Foreskin keratinocyte (primary cell): ENCODE measurements at places on chromosomes 7 and 10. TPM values are rescaled to one million over a fixed set of nuclear protein-coding genes. Genes with fewer than 3 reads are reported as not detected.

GRCh38 chr10:115093776-115094408 is 727 bp downstream of the ATRNL1 start:
- peak; percentile 3 for DNase-seq

DNA sequence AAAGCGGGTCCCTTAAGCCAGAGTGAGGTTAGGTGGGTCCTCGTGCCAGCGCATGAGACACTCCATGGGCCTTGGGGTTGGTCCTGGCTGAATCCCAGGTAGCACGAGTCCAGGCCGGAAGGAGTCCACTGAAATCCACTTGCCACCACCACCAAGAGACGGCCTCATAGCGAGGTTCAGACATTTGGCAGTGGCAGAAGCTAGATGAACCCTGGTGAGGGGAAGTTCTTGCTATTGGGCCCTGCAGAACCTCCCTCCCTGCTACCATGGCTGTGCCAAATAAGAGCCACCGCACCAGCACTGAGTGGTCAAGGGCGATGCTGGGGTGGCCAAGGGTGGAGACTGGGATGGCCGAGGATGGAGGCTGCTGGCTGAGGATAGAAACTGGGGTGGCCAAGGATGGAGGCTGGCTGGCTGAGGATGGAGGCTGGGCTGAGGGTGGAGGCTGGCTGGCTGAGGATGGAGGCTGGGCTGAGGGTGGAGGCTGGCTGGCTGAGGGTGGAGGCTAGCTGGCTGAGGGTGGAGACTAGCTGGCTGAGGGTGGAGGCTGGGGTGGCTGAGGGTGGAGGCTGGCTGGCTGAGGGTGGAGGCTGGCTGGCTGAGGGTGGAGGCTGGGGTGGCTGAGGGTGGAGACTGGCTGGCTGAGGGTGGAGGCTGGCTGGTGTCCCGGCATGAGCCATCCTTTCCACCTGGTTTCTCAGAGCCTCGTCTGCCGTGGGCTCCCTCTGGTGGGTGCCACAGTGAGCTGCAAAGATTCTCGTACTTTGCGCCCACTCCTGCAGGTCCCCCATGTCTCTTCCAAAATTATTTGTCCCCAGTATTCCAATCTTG is 88.2 kb downstream of the ELFN1 start:
- DNase-seq, result peak; percentile 22

DNA sequence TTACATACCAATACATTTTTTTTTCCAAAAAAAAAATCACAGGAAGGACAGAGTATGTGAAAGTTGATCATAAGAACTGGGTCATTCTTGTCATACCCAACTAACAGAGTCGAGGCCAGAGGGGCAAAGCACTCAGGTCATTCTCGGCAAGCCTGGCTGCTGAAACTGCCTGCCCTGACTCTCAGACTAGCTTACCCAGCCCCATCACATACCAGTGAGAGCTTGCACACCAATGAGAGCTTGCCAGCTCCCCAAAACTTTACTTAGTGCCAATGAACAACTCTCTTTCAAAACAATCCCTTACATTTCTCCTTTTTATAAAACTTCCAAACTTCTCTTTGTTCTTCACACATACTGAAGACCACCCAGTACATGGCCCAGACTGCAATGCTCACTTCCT is 48.9 kb downstream of the VOPP1 start:
- DNase-seq, result peak; percentile 41

DNA sequence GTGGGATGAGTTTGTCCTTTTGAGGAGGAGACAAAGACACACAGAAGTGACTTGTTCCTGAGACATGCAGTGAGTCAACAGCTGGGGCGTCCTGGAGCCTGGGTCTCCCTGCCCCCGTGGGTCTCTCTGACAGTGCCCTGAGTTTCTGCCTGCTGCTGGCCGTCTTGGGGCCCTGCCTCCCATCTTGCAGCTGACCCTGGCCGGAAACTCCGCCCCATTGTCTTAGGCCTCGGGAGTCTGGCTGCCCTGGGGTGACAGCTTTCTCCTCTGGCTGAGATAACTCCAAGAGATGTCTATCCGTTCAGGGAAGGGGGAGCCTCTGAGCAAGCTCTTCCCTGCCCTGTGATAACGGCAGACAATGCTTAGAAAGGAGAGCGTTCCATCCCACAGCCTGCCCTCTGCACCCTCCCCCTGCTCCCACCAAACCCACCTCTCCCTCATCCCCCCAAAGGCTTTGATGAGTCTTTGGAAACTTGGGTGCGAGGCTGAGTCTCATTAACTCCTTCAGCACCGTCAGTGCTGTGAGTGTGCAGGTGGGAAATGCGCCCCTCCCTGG is 69.5 kb upstream of the PODXL start:
- DNase-seq, result peak; percentile 88

DNA sequence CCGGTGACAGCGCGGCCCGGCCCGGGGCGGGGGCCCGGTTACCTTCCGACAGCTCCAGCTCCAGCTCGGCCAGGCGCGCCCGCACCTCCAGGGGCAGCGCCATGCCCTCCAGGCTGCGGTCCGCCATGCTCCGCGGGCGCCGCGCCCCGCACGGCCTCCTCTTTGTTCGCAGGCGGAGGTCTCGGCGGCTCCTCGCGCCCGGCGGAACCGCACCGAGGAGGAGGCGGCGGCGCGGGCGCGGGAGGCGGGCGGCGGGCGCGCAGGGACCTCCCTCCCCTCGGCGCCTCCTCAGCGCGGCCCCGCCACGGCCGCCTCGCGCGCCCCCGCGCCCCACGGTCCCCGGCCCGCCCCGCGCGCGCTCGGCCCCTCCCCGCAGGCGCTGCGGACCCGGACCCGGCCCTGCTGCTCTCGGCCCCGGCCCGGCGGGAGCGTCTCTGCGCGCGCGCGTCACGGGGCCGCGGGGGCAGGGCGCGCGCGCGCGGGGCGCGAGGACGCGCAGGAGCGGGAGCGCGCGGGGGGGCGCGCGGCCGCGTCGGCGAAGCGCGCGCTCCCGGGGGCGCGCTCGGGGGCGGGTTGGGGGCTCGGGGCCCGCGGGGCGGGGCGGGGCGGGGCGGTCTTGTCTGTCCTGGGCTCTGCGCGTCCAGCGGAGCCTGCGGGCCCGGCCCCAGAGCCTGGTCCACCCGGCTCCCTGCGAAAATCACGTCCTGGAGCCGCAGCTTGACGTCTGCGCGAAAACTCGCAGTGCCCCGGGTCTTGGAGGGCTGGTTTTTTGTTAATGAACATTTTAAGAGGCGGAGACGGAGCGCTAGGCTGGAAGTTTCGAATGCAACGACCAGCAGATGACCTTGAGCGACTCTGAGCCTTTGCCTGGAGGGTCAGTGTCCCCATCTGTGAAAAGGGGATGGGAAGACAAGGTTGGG is at the start of gene DIP2C:
Gene DIP2C (minus strand): TSS at position 217 of the 920 bp plus-strand sequence. CDS start 90 bp downstream, at position 127.
- DNase-seq, result no peak

GRCh38 chr7:537911-538634 is 18.4 kb upstream of the PDGFA start:
- DNase-seq, result peak; percentile 86

DNA sequence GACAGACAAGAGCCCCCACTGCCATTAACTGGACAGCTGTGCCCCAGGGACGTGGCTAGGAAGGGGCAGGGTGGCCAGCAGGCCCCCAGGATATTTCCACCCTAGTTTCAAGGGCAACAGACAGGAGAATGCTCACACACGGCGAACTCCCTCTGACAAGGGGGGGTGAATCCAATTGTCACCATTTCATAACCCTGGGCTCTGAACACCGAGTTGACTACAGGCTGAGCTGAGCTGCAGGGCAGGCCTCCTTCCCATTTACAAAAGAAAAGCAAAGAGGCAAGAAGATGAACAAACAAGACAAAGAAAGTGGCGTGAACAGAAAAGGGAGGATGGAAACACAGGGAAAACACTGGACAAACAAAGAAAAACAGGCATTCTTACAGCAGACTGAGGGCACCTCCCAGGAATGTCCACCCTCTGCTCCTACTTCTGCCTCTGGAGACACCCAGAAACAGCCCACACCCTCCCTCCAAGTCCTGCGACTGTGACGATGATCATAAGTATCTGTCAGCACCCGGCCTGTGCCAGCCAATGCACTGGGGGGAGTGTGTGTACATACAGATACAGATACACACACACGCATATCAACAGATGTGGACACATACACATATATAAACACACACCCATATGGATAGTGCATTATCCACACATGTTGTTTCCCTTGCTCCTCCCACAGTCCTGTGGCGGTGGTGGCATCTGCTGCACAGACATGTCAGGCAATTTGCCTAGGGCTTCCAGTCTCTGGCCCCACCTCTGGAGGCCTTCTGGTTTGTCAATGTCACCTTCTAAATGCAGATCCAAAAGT is 66.2 kb downstream of the FAM53B start:
- DNase-seq, result no peak

- no peak for DNase-seq
Measured at GRCh38 chr7:84083846-84084245, 110.7 kb downstream of the SEMA3A start.

GRCh38 chr7:3280946-3281656 is 20.0 kb upstream of the SDK1 start:
- DNase-seq, result no peak

DNA sequence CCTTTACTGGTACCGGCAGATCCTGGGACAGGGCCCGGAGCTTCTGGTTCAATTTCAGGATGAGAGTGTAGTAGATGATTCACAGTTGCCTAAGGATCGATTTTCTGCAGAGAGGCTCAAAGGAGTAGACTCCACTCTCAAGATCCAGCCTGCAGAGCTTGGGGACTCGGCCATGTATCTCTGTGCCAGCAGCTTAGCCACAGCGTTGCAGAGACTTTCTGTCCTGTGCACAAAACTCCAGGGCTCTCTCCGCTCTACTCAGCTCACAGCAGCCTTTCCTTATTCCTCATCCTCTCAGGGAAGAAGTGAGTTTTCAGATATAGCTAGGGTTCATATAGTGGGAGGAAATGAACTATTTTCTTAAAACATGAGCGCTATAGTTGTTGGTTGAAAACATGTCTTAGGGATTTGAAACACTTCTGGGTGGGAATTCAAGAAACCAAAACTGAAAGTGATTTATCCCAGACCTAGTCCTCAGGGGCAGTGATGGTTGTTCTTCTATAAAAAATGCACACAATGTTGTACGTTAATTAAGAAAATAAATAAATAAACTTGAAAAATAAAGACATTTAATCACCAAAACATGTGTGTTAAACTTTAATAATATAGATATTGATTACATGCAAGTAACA is 150.2 kb upstream of the PRSS58 start:
- no peak for DNase-seq

DNA sequence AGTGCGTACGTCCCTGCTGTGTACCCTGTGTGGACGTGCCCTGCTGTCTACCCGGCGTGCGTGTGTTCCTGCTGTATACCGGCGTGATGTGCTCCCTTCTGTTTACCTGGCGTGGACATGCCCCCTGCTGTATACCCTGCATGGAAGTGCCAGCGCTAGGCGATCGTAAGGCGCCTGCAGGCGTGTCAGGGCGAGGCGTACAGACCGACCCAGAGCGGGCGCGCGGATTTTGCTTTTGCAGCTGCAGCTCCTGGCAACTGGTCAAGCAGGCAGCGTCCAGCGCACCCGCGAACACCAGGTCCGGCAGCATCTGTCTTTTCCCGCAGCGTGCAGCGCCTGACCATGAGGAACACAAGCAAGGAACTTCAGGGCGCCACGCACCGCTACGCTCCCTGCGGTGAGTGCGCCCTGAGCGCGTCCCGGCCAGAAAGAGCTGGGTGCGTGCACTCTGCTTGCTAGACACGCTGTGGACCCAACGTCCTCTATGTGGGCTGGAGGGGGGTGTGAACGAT is 680 bp downstream of the C7orf57 start:
- DNase-seq, result no peak

- peak; percentile 46 for DNase-seq
Measured at GRCh38 chr7:22732556-22733126, 5.6 kb downstream of the IL6 start.

DNA sequence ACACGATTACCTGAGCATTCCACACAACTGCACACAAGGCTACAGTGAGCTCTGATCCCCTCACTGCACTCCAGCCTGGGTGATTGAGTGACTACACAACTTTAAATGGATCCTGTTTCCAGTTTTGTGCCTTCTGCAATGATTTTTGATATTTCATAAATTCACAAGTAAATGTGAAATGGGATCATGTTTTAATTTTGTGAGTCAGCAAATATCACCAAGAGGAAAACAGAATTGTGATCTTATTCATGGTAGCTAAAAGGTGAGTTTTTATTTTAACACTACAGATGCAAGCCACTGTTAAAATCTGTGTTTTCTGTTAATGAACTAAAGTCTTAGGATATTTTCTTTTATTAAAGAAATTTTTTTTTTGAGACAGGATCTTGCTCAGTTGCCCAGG is 11.4 kb downstream of the ICA1 start:
- no peak for DNase-seq

- no peak for DNase-seq
Measured at GRCh38 chr10:104488439-104488832, 134.8 kb downstream of the CFAP58 start.

DNA sequence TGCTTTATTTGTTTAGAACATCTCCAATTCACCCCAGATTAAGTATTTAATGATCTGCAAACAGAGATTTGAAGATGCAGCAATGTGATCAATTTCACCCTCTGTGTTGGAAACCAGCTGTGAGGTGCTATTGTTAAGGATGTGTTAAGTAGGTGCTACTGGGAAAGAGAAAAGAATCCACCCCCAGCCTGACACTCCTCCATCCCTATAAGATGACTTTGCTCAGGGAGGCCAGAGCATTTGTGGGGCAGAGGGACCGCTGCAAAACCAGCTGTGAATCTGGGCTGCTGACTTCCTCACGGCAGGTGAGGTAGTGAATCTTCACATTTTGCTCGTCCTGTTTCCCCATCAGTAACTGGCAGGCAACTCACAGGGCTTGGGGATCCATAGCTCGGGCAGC is 297.5 kb downstream of the GFRA1 start:
- no peak for DNase-seq

- no peak for DNase-seq
Measured at GRCh38 chr10:112816891-112817290, 133.2 kb upstream of the TCF7L2 start.

DNA sequence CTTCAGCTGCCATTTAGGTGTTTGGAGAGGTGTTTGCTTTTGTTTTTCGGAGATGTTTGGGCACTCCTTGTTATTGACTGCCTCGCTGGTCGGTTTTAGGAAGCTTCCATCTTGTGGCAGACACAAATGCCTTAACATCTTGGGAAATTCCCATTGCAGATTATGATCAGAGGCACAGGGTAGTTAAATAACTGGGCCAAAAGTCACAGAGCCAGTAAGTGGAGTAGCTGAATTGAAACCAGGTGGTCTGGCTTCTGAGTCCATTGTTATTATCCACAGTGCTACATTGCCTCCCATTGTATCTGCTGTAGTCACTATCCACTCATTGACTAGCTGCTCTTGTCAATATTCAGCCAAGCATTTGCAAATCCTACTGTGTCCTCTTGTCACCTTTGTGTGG is 138.2 kb upstream of the PLPP4 start:
- DNase-seq, result no peak

- no peak for DNase-seq
Measured at GRCh38 chr10:108323274-108323798, 1158.8 kb upstream of the SORCS1 start.

The OR2A12 gene
- total RNA-seq, result not detected in 2 replicates

The CRPPA gene
- total RNA-seq, result 0.35 and 0.51 TPM in 2 replicates

The FAM25G gene
- 0.74 TPM in 1 of 2 replicates, not detected in the other for total RNA-seq

The PVRIG gene
- not detected in 2 replicates for total RNA-seq

The GNG11 gene
- total RNA-seq, result 1.7 and 2.4 TPM in 2 replicates

The LBX1 gene
- total RNA-seq, result not detected in 2 replicates

The CALY gene
- not detected in 2 replicates for total RNA-seq

The RBP4 gene
- total RNA-seq, result not detected in 2 replicates
